SK-MEL-5 (cell line): ENCODE measurements at places on chromosomes 7 and 10.

GRCh38 chr7:100486753-100487446, 3.2 kb downstream of the NYAP1 start:
- peak; percentile 64 for DNase-seq

GRCh38 chr10:58064714-58065528, 202.8 kb downstream of the IPMK start:
- peak; percentile 68 for DNase-seq

GRCh38 chr10:26855186-26855585, 5.6 kb downstream of the ABI1 start:
- DNase-seq, result no peak

DNA sequence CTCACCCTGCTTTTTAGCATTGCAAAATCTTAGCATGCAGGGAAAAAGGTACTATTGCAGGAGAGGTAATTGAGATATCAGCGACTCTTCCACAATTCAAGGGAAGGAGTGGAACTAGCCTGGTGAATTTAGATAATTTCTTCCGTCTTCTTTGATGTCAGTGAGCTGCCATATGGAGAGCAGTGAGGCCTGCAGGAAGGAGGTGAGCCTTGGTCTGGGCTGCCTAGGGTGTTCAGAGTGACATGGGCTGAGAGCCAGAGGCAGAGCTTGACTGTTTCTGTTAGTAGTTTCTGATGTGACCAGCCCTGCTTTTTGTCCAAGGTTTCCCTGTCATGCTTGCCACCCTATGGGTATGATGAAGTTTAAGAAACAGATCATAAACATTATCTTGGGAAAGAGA, 28.6 kb downstream of the KAT6B start:
- no peak for DNase-seq

DNA sequence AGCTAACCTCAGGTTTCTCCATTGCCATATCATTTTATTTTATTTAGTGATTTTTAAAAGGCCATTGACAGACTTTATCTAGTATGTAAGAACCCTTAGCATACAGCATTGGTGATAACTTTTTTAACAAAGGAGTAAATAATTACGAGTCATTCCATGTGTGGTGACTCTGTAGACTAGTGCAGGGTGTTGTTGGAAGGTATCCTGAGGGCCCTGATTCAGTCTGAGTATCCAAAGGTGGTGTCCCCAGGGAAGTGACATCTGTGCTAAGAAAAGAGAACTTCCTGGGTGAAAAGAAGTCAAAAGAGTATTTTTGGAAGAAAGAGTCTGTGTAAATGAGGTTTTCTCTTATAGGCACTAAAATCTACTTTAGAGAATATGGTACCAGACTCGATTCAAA, 308.4 kb downstream of the C7orf25 start:
- no peak for DNase-seq

- no peak for DNase-seq
Observed at GRCh38 chr10:118475214-118475613, 120.2 kb downstream of the PRLHR start.

GRCh38 chr7:145909991-145910513, 206.5 kb upstream of the CNTNAP2 start:
- no peak for DNase-seq

- no peak for DNase-seq
Observed at GRCh38 chr7:136015638-136016037, 38.5 kb upstream of the MTPN start.

DNA sequence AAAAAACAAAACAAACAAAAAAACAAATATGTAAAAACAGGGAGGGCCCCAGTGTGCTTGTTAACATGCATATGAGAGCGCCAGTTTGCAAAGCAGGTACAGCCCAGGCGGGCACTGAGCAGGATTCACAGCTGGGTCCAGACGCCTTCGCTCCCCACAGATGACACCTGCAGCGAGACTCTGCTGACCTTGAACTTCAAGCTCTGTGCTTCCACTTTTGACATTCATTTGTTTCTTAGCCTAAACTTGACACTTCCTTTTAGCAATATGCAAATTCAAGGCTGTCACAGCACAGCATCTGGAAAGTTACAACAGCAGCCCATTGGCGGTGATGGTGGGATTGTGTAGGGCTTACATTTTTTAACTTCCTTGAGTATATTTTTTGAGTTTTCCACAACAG, 88.8 kb upstream of the TNS3 start:
- DNase-seq, result no peak

DNA sequence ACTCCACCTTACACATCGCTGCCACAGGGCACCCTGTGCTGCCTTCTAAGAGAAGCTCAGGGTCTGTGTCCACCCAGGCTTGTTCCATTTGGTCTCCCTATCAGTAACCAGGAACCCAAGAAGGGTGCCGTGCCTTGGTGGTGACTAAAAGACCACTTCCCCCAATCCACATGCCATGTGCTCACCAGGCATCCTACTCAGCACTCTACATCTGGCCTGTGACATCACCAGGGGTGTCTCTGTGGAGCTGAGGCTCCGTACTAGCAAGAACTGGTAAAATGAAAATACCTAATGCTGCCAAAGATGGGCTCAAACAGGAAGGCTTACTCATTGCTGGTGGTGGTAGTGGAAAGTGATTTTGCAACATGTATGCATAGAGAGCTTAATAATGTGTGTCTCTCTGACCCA, 19.0 kb upstream of the C10orf71 start:
- DNase-seq, result no peak

- DNase-seq, result no peak
Observed at GRCh38 chr10:119597405-119598186, 832 bp upstream of the TIAL1 start.

GRCh38 chr10:63758080-63758479, 236.9 kb downstream of the REEP3 start:
- DNase-seq, result no peak

DNA sequence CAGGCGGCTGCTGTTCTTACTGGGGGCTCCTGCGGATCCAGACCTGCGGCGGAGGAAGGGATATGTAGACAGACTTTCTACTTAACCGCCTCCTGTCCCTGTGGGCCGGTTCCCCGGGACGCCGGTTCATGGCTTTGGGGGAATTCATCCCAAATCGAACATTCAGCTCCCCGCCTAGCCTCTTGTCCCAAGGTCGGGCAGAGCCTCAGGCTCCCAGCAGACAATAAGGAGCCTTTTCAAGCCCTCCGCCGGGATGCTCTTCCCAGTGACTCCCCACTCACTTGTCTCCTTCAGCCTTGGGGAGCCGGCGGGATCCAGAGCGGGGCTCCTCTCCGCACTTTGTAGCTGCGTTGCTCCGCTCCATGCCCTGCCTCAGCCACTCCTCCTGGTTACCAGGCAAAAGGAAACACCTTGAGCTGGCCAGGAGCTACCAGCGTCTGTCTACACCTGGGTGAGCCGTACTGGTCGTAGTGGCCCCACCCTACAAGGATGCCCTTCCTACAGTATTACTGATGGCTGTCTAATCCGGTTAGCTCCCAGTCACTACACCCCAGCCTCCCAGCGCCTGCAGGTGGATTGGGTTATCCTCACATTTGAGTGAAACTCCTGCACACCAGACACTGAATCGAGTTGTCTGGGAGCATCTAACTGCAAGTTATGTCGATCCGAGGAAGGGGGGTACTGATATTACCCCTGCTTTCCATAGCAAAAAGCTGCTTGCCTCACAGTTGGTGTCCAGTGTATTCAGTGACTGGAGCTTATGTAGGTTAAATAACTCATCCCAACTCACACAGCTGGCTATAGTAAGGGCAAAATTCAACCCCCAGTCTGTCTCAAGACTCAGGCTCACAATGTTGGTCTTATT, at the start of gene C10orf95:
Gene C10orf95 (minus strand): TSS at position 439 of the 865 bp plus-strand sequence. CDS start 450 bp downstream, outside the sequence.
- no peak for DNase-seq

DNA sequence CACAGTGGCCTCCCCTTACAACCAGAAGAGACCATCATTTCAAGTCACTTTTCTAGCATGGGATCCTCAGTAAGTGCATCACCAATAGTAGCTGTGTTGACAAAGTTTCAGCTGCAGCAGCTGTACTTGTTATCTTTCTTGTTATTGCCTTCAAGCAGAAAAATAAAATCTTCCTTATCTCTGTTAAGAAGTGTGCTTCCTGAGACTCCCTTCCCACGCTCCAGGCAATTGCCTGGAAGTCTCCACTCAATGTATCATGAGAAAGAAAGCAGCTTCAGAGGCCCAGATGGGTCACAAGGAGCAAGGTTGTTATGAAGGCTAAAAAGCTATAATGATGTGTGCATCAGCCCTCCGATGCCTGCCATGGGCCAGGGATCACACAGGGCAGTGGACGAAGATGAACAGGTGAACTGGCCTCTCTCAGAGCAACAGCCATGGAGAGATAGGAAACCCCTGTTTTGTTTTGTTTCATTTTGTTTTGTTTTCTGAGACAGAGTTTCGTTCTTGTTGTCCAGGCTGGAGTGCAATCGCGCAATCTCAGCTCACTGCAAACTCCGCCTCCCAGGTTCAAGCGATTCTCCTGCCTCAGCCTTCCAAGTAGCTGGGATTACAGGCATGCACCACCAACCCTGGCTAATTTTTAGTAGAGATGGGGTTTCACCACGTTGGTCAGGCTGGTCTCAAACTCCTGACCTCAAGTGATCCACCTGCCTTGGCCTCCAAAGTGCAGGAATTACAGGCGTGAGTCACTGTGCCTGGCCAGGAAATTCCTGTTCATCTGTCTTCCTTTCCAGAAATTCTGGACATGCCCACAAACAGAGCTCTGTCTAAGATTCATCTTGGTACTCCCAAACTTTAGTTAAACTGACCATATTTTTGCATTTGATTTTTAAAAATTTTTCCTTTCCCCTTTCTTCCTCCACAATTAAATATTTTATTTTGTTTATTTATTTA, 340.5 kb downstream of the TNS3 start:
- no peak for DNase-seq

DNA sequence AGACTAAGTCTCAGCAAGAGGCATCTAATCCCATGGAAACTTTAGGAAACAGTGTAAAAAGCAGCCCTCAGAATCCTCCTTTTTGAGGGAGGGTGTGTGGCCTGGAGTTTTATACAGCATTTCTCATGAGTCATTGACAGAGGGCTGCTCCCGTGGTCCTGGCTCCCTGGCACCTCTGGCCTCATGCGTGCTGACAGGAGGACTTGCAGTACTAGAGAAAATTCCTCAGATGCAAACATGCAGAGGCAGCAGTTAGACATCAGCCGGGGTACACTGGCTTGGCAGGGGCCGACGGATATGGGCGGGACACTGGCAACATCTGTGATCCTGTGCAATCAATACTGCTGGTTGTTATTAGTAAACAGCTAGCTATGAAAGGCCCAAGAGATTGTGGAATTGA, 925.1 kb upstream of the CELF2 start:
- DNase-seq, result no peak

GRCh38 chr10:48900371-48900801, 39.3 kb downstream of the LRRC18 start:
- DNase-seq, result no peak

GRCh38 chr7:131161103-131161502, 166.6 kb upstream of the MKLN1 start:
- DNase-seq, result no peak

GRCh38 chr7:26499315-26499897, 207.7 kb downstream of the SNX10 start:
- DNase-seq, result no peak

DNA sequence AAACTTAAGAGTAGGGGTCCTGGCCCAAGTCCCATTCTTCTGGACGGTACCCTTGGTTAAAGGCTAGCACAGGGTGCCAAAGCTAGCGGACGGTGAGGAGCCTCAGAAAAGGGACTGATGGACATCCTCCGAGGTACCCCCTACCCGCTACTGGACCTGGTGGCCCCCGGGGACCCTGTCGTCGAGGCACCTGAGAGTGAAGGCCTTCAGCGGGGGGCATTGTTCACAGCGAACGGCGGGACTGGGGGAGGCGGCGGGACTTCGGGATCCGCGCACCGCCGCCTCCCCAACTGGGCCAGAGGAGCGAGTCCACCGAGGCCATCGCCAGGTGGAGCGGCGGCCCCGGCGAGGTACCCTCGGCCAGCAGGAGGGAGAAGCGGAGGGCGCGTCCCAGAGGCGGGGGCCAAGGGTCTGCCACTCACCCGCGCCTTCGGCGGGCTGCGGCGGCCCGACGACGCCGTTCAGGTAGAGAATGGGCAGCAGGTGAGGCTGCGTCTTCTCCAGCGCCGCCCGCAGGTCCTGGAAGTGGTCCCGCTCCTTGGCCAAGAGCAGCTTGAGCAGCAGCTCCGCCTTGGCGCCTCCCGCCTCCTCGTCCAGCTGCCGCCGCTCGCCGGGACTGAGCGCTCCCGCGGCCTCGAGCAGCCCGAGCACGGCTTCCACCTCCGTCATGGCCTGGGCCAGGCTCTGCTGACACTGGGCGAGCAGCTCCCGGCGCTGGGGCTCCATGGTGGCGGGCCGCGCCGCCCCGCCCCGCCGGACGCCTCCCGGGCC, 575 bp downstream of the DLG5 start:
- DNase-seq, result no peak

DNA sequence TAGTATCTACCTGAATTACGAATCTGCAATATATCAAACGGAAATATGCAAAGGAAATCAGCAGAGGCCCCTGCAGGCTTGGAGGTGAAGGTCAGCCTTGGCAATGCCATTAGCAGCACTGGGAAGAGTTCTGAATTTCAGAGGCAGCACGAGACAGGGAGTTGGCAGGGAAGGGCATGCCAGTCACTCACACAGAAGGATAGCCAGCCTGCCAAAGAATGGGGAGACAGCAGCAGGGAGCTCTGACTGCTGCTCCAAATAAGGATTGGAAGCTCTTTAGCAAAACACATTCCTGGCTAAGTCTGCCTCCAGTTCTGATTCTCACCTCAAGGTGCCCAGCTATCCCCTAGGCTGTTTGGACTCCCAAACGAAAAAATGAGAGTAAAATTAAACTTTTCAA, 188.0 kb downstream of the PDE1C start:
- peak; percentile 50 for DNase-seq

GRCh38 chr7:127629268-127629854, 11.4 kb upstream of the PAX4 start:
- DNase-seq, result peak; percentile 77

- DNase-seq, result peak; percentile 28
Observed at GRCh38 chr7:6385110-6385781, 62.5 kb downstream of the DAGLB start.

- no peak for DNase-seq
Observed at GRCh38 chr7:32047075-32047474, 23.1 kb downstream of the PDE1C start.

DNA sequence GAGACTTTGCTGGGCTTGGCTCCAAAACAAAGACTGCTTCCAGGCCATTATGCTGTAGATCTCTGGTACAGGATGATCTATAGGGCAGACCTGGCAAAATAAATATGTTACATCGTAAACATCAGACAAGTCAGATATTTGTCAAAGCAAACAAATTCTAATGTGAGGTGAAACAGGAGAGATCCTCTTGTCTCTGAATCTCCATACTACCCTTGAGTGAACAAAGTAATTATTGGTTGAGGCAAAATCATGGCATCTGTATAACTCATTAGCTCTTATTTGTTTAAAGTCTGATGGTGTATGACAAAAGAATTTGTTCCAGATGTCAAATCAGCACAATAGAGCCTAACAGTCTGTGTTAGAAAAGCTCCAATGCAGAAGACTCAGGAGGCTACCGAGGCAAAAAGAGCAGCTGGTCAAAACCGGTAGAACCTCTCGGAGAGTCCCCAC, 1291.5 kb downstream of the TYW1 start:
- DNase-seq, result no peak

DNA sequence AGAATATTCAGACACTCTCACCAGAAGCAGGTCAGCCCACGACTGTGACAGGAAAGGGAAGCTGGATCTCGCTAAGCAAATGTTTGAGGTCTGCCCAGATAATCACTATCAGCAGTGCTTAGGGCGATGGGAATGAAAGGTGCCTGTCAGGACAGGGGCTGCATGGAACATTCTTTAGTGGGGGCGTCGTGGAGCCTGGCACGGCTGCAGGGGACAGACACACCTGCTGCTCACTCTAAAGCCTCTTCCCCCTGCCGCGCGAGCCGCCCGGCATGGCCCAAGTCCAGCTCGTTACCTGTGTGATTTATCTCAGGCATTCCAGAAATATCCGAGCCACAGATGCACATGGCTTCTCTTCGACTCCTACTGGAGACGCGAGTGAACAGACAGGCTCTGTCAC, 235.5 kb downstream of the GLRX3 start:
- no peak for DNase-seq
